NCI-H1417 treated with DMSO at 0.1 percent for 48 hours (cell line): ENCODE measurements at places on chromosomes 2 and 18.

- DNase-seq = no peak
These were observed 213.3 kb downstream of the NAPG start for GRCh38 chr18:10739152-10739551.

DNA sequence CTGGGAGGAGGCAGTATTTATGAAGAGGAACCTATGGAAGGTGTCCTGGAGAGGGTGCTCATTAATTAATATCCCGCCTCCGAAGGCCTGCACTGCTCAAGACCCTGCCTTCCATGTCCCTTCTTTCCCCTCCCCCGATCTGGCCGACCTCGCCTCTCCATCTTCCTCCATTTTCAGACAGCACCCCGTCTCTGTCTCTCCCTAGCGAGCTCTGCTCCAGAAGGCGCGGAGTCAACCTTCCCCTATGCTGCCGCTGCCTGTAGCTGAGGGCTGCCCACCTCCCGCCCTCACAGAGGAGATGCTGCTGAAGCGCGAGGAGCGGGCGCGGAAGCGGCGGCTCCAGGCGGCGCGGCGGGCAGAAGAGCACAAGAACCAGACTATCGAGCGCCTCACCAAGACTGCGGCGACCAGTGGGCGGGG is 1.1 kb upstream of the WBP1 start:
- DNase-seq = peak; percentile 41

DNA sequence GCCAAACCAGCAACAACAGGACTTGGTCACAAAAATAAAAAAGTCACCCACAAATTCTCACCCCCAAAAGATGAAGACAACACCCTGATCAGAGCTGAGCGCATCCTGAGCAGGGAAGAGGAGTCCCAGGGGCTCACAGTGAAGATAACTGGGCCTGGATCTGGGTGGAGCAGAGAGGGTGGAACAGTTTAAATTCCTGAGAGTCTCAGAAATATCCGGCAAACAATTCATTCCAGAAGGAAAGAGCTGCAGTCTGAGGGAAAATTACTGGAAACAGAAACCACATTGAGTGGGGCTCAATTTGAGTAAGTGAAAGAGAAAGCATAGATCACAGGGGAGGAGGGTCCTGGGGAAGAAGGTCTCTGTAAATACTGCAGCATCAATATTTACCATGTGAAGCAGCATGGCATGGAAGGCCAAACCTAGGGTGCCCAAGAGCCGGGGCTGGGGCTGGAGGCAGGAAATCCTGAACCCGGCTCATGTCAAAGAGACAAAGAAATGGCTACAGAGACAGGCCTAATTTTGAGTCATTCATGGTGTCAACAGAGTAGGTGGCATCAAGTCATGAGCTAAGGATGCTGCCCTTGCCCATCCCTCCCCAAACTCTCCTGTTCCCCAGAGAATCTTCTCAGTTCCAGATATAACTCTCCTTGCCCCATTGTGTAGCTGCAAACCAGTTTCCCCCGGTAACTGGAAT is 61.4 kb upstream of the ZBTB7C start:
- DNase-seq = no peak

GRCh38 chr18:63844254-63844653 is 43.3 kb upstream of the SERPINB2 start:
- peak; percentile 59 for DNase-seq

DNA sequence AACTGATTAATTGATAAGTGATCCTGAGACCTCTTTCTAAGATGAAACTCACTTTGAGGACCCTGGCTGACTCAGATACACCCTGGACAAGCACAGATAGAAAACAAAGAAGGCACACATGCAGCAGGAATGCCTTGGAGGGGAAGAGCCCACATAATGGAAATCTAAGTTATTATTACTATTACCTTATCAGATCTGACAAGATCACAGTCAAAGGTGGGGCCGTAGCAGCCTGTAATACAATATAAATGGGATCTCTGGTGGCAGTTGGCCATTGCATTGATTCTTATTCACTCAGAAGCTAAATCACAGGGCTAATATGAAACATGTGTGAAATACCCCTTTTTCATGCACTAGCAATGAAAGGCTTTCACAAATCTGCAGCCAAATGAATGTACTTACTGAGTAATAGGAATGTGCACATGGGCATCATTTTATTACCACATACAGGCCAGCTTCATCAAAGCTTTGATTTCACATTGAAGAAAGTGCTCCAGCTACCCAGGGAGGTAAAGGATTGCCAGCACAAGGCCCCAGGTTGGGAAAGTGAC is 84.0 kb downstream of the ZBTB7C start:
- no peak for DNase-seq

DNA sequence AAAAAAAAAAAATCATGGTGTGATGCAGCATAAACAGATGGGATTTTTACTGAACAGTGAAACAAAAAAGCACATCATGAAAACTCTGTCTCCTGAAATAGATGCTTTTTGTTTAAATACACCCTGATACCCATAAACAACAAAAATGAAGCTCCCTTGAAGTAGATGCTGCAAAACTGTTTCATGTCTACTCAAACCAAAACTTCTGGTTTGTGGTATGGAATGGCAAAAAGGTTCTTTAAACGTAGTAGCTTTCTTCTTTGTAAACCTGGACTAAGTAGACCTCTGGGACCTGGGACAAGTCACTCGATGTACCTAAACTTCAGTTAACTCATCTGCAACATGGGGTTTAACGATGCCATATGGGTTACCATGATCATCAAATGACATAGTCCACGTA is 64.4 kb upstream of the RAPH1 start:
- DNase-seq = no peak

DNA sequence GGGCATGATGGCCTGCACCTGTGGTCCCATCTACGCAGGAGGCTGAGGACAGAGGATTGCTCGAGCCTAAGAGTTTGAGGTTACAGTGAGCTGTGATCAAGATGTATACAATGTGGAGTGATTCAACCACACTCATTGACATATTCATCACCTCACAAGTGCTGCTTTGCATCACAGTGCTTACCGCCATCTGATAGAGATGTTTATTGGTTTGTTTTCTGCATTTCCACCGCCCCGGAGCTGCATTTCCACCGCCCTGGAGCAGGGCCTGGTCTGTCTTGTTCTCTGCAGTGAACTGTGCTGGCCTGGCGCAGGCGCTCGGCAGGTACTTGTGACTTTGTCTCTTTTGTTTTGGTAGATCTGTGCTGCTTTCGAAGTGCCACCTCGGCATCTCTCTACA is 96.0 kb downstream of the SMAD7 start:
- no peak for DNase-seq

DNA sequence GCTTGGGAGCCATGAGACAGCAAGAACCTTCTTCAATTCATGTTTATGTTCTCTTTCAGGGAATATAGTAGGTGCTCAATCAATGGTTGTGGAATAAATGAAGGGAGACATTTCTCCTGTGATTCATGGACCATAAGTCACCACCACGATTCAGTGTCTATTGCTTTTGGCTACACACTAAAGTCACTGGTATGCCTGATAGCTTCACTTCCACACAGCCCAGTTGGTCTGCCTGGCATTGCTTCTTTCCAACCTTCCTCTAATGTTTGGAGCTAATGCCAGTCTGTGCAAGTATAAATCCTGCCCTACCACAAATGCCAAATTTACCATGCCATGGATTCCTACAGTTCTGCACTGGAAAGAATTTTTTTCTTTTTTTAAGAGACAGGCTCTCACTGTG is 1.3 kb upstream of the CXCR1 start:
- DNase-seq = no peak

DNA sequence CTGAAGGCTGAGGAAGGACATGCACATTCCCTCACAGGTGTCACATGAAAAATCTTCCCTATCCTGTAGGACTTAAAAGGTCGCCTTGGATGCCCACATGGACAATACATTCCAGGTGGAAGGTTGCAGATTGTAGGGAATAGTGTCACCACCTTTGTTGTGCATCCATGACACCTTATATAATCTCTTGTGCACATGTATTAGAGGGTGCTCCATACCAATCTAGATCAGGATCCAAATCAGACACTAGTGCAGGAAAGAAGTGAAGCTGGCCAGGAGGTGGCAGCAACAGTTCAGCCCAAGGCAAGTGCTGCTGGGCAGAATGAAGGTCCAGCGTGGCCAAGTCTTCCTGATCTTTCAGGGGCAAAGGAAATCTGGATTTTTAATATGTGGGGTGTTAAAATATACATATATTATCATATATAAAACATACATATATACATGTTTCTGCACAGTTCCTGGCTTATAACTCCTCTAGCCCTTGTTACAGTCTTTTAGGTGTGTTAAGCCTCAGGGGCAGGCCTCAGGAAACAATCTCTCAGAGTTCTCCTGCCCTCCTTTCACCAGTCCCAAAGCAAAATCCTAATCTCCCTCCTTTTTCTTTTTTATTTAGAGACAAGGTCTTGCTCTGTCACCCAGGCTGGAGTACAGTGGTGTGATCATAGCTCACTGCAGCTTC is 16.6 kb downstream of the NIF3L1 start:
- DNase-seq = no peak

GRCh38 chr2:191942739-191943103 is 95.8 kb upstream of the CAVIN2 start:
- no peak for DNase-seq

DNA sequence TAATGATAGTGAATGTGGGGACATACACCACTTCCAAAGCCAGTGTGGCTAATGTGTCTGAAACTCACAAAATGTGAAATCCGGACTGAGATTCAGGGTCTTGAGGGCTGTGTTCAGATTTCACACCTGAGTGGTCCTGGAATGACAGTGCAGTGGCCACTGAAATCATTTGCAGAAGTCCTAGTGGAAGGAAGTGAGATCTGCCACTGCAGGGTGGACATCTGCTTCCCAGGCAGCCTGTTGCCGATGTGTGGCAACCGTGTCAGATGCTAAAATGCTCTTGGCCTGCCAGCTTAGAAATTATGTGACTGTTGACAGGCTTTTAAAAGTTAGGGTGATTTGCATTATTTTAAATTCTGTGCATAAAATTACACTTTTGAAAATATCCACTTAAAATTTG is 77.8 kb upstream of the TMEM200C start:
- no peak for DNase-seq

DNA sequence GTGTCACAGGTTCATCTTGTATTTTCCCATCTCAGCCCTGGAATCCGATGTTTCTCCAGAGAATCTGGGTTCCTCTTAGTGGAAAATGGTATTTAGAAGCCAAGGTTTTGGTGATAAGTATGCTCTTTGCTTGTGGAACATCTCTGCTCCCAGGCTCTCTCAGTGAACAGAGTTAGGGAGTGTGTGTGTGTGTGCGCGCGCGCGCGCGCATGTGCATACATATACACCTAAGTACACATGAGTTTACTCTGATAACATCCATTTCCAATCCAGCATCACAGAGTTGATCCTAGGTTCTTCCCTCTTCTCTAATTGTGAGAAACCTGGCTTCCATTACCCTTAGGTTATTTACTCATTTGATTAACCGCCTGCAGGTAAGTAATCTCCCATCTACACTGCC is 41.7 kb downstream of the ABCG8 start:
- no peak for DNase-seq

DNA sequence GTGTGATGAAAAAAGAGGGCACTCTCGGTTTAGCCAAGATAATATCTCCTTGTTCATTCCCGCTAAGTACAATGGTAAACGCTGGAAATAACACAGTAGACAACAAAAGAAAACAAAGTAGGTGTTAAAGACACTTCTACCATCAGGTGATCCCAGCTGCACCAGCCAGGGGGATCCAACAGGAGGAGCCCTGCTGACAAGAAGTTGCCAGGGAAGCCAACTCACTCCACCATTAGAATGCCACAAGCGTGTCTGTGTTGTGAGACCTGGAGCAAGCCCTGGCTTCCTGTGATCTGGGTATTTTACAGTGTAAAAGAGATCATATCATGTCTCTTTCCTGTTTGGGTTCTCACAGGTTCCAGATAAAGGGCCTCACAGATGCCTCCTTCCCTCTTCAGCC is 117.0 kb downstream of the GRB14 start:
- no peak for DNase-seq

DNA sequence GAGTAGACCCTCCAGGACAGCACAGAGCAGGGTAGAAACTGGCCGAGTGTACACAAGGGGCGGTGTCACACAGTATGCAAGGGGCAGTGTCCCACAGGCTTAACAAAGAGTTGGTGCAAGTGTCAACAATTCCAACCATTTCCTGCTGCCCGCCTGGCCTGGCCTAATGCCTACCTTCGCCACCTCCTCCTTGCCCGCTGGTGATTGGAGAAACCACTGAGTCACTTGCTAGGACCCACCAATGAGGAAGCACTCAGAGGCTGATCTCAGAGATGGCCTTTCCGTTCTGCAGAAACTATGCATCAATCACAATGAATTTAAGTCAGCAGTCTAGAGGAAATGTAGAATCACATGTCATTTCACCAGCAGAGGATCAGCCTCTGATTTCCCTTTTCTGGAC is 263.3 kb upstream of the PKDCC start:
- DNase-seq = no peak

DNA sequence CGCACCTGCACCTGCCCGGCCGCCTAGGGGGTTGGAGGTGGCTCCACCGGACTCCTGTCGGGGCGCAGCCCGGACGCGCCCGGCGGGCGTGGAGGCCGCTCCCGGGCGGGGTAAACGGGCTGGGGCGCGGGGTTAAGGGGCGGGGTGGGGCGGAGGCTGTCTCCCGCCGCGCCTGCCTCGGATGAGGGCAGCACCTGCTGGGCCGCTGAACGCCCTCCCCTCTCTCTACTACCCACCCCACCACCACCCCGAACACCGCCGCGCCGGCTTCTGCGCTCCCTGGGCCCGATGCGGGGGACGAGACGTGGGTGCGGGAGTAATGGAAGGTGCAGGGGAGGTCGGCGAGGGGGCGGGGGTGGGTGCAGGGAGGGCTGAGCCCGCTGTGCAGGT is 224.8 kb upstream of the ID2 start:
- peak; percentile 68 for DNase-seq

- DNase-seq = no peak
These were observed 86.7 kb upstream of the NARS1 start for GRCh38 chr18:57708288-57708687.

- peak; percentile 94 for DNase-seq
These were observed 203.3 kb upstream of the SMAD2 start for GRCh38 chr18:48133671-48134251.

GRCh38 chr2:8216397-8216796 is 465.5 kb upstream of the ID2 start:
- DNase-seq = no peak

DNA sequence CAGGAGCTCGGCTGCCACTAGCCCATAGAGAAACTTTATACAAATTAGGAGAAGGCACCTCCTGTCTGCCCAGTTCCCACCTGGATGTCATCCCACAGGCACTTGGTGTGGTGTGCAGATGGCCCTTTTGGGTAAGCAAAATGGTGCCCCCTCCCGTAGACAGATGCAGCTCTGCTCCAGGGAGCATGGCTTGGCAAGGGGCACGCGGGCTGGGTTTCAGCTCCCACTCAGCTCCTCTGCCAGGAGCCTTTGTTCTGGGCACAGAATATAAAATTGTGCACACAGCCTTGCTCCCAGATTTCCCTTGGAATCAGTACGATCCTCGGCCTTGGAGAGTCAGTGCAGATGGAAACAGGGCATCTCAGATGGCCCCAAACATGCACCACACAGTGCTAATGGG is 20.3 kb upstream of the KCNF1 start:
- DNase-seq = no peak

DNA sequence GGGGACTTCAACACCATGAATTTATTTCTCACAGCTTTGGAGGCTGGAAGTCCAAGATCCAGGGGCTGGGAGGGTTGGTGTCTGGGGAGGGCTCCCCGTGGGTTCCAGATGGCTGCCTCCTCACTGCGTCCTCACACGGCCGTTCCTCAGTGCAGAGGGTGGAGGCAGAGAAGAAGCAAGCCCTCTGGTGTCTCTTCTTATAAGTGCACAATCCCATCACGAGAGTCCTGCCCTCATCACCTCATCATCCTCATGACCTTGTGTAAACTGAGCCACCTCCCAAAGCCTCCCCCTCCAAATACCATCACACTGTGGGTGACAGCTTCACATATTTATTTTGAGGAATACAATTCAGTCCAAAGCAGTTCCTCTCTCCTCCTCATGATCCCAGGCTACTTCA is 26.3 kb downstream of the TMEM163 start:
- no peak for DNase-seq

GRCh38 chr2:65710356-65710755 is 278.0 kb upstream of the SPRED2 start:
- no peak for DNase-seq
